ENCODE measurements at places on chromosomes 1 and 21.

- DNase-seq: no peak
These were observed 15.9 kb downstream of the ERRFI1 start for GRCh38 chr1:8010080-8010664.

- no peak for DNase-seq
These were observed 27.8 kb upstream of the TIAM1 start for GRCh38 chr21:31371715-31372470.

GRCh38 chr21:40547906-40548513 is 298.9 kb downstream of the DSCAM start:
- peak; percentile 65 for DNase-seq

GRCh38 chr1:203764105-203765028 is 616 bp upstream of the LAX1 start:
- DNase-seq: no peak

DNA sequence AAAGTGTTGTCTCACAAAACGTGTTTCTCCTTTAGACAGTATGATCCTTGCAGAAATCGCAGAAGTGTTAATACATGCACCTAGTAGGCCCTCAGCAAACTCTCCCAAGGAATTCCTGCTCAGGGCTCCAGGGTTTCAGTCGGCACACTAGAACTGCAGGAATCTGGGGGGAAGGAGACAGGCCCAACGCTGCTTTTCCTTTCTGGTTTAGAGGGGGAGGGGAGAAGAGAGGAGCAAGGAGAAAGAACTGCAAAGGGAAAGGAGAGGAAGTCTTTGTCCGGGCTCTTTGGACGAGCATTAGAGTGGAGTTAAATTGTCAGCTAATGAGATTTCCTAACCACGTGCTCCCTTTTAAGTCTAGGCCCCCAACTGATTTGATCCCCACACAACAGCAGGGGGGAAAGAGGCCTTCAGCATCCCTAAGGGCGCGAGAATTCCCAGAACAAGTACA is 103.7 kb upstream of the SOD1 start:
- DNase-seq: no peak

DNA sequence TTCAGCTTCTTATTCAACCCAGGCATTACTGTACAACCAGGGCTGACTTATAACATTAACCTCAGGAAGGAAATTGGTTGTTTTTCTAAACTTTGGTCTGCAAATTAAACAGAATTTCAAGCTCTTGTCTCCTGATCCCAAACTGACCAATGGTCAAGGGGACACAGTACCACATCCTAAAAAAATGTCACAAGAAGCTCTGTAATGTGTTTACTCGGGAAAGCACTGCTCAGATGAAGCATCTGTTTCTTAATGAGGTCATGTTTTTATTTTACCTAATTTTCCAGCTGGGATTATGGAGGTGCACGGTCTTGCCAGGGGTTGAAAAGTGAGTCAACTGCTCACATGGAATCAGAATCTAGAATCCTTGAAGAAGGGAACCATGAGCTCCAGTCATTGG is 18.7 kb downstream of the ADAMTS5 start:
- DNase-seq: no peak

- no peak for DNase-seq
These were observed 9.5 kb upstream of the ZBTB18 start for GRCh38 chr1:244041466-244042120.

DNA sequence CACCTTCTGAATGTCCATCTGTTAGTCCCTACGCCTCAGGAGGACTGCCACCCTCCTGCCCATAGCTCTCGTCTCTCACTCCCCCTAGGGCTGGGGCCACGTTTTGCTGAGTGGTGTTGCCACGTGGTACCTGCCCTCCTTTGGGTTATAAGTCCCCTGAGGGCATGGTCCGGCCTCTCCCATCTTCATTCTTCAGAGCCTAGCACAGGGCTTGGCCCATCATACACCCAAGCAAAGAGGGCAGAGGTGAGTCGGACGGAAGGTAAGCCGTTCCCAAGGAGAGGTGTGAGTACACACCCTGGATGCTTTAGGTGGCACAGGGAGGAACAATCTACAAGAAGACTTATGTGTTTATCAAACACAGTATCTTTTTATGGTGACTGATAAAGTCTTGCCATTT is 10.9 kb downstream of the PADI2 start:
- DNase-seq: no peak

DNA sequence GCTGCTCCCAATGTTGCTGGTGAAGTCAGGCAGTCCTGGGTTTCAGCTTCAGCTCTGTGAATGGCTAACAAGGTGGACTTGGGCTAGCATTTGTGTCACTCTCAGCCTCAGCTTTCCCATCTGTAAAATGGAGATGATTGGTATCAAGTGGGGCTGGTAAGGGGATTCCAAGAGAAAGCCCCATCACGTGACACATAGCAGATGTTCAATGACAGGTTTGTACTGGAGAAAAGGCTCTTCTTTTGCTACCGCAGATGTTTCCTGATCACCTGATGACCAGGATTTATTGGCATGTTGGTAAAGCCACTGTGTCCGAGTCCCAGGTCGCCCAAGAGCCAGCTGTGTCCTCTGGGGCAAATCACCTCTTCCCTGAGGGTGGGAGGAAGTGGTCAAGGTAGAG is 335.0 kb downstream of the MATN1 start:
- DNase-seq: no peak

GRCh38 chr1:228994676-228995594 is 259.7 kb downstream of the RHOU start:
- DNase-seq: no peak

DNA sequence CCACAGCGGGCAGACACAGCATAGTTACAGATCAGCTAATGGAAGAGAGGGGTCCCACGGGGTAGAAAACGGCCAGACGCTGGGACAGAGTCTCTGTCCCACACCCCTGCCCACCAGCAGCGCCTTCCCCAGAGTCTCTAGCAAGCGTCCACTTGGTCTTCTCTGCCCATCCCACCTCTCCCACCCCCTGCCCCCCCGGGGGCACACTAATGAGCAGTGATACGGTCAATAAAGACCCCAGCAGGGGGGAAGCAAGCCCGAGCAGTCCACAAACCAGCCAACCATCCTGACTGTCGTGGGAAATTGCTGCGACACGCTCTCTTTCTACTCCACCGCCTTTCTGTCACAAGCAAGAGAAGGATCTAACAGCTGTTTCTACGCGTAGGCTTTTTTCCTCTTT is 374.7 kb downstream of the NPHP4 start:
- peak; percentile 4 for DNase-seq

- no peak for DNase-seq
These were observed 16.0 kb downstream of the CFAP57 start for GRCh38 chr1:43188106-43188505.

DNA sequence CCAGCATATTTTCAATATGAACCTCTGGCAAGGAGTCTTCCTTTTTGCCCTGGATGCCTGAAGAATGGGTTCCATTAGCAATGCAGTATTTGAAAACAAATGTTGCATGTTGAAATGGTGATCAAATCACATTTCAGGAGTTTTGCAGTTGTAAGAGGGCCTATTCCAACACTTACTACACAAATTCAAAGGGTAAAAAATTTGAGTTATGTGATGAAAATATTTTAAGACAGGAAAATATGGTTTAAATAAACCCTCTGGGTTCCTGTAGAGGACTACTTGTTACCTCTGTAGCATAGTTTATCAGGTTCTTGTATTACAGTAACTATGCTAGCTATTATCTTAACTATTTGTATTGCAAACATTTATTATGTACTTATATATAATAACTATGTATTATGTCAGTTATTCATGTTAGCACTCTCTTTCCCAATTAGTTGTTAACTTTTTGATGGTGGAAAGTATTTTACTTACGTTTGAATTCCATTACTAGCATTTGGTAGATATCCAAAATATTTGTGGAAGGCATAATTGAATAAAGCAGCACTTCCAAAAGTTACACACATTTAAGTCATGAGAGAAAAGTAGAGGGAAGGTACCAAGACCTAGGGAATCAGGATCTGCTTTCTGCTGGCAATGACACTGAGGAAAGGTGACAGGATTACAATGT is 312.9 kb downstream of the GRIK1 start:
- DNase-seq: no peak

DNA sequence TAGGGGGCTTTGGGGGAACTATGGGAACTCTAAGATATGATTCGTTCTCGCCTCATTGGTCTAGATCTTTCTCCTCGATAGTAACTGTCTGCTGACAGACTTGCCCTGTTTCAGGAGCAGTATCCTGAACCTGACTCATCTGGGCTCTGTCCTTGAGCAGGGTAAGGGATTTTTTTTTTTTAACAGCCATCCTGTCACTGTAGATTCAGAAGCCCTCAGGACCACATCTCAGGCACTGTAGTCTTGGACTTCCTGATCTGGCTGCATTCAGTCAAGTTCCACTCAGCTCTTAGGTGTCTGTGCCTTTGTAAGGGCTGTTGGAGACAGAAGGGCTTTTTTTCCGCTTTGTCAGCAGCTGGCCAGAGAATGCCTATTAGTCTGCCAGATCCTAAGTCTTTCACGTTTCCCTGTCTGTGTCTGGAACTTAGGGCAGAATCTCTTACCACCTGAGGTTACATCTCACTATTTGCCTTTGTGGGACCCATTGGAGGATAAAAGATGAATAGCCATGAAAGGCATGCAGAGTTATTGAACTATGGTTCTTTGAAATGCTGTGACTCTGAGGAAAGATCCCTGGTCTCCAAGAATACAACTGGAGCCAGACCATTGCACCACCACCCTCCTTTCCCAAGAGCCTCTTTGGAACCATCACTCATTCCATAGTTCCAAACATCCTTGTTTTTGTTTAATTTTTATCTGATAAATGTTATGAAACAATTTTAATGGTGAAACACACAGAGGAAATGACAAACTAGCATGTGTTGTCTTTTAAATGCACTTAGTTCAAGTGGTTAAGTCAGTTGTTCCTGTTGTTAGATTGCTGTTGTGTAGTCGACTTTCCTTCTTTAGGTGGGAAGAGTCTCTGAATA is 49.7 kb upstream of the MACF1 start:
- no peak for DNase-seq

DNA sequence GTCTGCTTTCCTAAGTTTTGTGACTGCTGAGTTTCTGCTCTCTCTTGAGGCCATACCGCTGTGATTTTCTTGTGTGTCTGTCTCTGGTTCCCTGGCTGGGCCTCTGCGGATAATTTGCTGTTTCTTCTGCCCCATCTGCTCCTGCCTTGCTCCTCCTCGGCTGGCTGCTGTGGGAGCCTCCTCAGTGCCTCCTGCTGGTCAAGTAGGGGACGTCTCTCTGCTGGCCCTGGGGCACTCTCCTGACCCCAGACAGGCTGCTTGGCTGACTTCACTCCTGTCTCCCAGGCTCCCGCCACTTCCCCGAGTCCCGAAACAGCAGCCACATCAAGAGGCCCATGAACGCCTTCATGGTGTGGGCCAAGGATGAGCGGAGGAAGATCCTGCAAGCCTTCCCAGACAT is 28.5 kb downstream of the ETNK2 start:
- no peak for DNase-seq

Data from D341Med (cell line).